ENCODE measurements at places on chromosomes 3 and 15.

- DNase-seq: no peak
Measured at GRCh38 chr3:126209741-126210140, 29.4 kb upstream of the ALDH1L1 start.

- DNase-seq: no peak
Measured at GRCh38 chr15:96047255-96047931, 283.1 kb upstream of the NR2F2 start.

DNA sequence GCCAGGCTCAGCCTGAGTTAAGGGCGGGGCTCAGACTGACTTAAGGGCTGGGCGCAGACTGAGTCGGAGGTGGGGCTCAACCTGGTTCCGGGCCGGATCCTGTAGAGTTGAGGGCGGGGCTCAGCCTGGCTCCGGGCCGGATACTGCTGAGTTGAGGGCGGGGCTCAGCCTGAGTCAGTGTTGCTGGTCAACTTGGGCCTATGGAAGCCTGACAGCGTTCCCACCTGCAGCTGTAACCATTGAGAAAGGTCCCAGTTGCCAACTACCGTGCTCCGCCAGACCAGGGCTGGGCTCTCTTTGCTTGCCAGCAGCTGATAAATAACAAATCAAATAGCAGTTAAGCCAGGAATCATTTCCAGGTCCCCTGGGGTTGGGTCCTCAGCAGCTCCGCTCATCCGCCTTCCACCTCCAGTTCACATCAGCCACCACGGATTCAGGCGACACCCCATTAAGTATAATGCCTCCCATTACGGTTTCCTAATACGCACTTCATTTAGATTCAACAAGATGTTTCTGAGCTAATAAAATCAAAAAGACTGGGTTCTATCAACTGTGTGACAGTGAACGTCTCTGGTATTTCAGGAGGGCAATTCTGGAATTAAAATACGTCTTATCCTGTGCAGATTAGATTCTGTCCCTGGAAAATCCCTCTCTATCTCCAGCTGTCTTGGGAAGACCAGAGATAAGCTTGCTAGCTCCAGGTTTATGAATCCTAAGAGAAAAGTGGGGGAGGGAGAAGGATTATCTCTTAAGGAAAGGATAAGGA is 7.3 kb downstream of the GRIP2 start:
- no peak for DNase-seq

GRCh38 chr3:45009868-45010267 is 16.2 kb upstream of the CLEC3B start:
- DNase-seq: no peak

DNA sequence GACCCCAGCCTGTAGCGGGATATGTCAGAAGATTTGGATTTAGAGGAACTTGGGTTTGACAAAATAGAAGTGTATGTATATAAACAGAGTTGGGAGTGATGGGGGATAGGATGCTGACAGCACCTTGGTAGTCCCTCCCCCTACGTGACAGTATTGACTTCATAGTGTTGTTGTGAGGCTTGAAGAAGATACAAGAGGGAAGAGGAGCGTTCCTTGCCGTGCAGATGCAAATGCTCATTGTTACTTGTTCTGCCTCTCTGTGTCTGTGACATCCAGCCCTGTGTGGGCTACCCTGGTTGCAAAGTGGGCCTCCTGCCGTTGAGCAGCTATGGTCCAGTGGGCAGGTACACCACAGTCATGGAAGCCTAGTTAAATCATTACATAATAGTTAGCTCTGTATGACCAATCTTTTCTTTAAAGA is 45.0 kb downstream of the SMAD3 start:
- DNase-seq: no peak

DNA sequence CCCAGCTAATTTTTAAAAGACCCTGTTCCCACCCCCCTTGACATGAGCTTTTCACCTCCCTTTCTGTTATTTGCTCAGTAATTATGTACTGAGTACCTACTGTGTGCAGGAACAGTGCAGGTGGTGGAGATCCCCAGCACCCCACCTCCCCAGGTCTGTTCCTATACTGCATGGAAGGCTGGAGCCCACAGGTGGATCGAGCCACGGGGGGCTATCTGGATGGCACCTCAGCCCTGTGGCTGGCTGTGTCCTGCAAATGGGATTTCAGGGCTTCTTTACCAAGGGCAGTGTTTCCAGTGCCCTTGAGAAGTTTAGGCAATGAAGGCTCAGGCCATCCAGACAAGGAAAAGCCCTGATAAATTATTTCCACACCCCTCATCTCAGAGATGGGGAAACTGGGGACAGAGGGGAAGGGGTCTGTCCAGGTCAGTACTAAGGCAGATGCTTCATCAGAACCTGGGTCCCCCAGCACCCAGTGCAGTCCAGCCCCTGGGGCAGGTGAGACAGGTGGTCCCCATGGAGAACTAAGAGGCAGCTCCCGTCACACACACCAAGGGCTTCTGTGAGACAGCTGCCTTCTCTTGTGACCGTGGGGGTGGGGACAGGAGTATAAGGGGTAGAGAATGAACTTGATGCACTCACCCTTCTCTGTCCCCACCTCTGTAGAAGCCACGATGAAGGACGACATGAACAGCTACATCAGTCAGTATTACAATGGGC is 109.6 kb downstream of the ETFA start:
- DNase-seq: no peak

Measured in activated CD4-positive, alpha-beta T cell treated with anti-CD3 and anti-CD28 coated beads for 1 hour (primary cell).